Aorta (tissue), 5 donors: ENCODE measurements at places on chromosomes 6 and 20. TPM values are rescaled to one million over a fixed set of nuclear protein-coding genes. Genes with fewer than 3 reads are reported as not detected.
A peak's percentile ranks its signal among the peaks of the same experiment; 100 is the strongest.

BCAS1 gene
- 2.5 TPM for total RNA-seq

PACSIN1 gene
- 0.10 TPM for total RNA-seq

GRCh38 chr20:62326959-62327725 is 24.3 kb downstream of the ADRM1 start:
- H3K4me1 ChIP-seq = no peaks in the 10 kb centered on the region
- no peak overlapping the region for H3K4me3 ChIP-seq
- no peaks in the 10 kb centered on the region for H3K27me3 ChIP-seq

- H3K27ac ChIP-seq = no peak overlapping the region
- no peaks in the 10 kb centered on the region for H3K27me3 ChIP-seq
- no peak overlapping the region for H3K4me3 ChIP-seq
- DNase-seq = peak; percentile 12
- no peaks in the 10 kb centered on the region for H3K36me3 ChIP-seq
- H3K4me1 ChIP-seq = no peaks in the 10 kb centered on the region
These were observed 11.7 kb upstream of the FRMD1 start for GRCh38 chr6:168090706-168091105.

GRCh38 chr6:82178077-82178758 is 69.3 kb downstream of the IBTK start:
- no peaks in the 10 kb centered on the region for H3K27me3 ChIP-seq
- H3K36me3 ChIP-seq = peaks cover 2% of the 10 kb centered on the region
- H3K27ac ChIP-seq = no peak overlapping the region
- DNase-seq = no peak
- H3K4me1 ChIP-seq = no peaks in the 10 kb centered on the region

GRCh38 chr6:28726569-28727309 is 197.0 kb downstream of the TRIM27 start:
- H3K4me1 ChIP-seq = no peaks in the 10 kb centered on the region
- H3K27ac ChIP-seq = no peak overlapping the region
- H3K36me3 ChIP-seq = no peaks in the 10 kb centered on the region
- no peak overlapping the region for H3K4me3 ChIP-seq

- no peak overlapping the region for H3K27ac ChIP-seq
- H3K27me3 ChIP-seq = no peaks in the 10 kb centered on the region
- no peaks in the 10 kb centered on the region for H3K36me3 ChIP-seq
These were observed 235.7 kb downstream of the ZFAND3 start for GRCh38 chr6:38055203-38055589.

DNA sequence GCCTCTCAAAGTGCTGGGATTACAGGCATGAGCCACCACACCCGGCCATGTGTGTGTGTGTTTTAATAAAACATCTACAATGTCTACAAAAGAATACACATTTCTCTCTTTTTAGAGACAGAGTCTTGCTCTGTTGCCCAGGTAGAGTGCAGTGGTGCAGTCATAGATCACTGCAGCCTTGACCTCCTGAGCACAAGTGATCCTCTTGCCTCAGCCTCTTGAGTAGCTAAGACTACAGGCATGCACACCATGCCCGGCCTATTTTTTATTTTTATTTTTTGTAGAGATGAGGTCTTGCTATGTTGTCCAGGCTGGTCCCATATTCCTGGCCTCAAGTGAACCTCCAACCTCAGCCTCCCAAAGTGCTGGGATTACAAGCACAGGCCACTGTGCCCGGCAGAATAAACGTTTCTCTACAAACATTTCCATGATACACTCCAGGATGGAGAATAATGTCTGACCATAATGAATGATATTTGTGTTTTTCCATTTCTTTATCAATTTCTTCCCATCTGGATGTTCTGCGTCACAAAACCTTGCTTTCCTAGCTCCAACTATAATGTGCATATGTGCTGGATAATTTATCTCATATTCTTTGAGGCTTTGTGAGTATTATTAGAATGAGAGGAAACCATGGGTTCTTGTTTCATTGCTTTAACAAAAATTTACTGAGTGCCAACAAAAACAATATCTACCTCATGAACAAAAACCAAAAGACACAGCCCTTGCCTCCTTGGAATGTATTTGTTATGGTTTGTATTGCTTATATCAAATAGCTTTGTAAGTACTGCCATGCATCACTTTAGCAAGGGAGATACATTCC is 28.6 kb upstream of the CCN2 start:
- H3K4me3 ChIP-seq = no peak overlapping the region
- no peak overlapping the region for H3K27ac ChIP-seq
- H3K36me3 ChIP-seq = no peaks in the 10 kb centered on the region
- H3K27me3 ChIP-seq = no peaks in the 10 kb centered on the region

DNA sequence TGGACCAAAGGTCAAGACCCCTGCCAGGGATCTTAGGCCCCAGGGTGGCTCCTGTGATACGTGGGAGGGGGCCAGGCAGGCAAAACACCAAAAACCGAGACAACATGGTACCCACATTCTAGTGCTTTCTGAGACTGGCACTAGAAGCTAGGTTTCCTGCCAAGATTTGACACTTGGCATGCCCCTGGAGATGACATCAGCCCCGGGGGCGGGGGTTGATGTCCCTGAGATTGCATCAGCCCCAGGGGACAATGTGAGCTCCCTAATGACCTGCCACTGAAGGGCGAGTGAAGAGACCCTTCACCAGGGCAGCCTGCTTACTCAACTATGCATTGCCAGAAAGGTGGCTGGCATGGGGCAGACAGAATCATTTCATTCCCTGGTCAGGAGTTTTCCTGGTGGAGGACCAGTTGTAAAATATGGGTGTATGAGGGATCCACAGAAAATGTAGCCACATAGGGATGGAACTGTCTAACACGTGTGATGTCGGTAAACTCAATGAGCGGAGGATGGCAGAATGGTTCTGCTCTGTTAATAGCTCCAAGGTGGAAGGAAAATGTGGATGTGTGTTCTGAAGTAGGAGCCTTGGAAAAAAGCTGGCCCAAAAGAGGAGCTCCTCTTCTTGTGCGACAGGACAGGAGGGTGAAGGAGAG is 219.7 kb downstream of the UNC5CL start:
- H3K4me1 ChIP-seq = no peaks in the 10 kb centered on the region
- H3K4me3 ChIP-seq = no peak overlapping the region
- DNase-seq = no peak
